ENCODE measurements at places on chromosomes 5 and 9.

- no peak for DNase-seq
Observed at GRCh38 chr5:80192507-80193241, 63.2 kb downstream of the SERINC5 start.

- no peak for DNase-seq
Observed at GRCh38 chr5:61999371-61999770, 306.6 kb upstream of the KIF2A start.

DNA sequence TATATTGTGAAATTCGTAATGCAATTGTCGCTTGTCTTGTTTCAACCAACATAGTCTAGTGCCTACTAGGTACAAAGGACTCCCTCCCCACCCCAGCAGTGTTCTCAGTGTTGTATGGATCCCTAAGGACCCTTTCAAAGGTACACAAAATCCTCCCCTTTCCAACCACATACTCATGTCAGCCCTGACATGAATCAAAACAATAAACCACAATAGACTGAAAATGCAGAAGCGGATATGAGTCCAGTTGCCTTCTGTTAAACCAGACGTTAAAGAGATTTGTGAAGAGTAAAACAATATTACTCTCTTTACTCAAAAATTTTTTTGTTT is 82.4 kb upstream of the IFNK start:
- no peak for DNase-seq

- DNase-seq = no peak
Observed at GRCh38 chr9:105676351-105676923, 14.2 kb downstream of the TAL2 start.

DNA sequence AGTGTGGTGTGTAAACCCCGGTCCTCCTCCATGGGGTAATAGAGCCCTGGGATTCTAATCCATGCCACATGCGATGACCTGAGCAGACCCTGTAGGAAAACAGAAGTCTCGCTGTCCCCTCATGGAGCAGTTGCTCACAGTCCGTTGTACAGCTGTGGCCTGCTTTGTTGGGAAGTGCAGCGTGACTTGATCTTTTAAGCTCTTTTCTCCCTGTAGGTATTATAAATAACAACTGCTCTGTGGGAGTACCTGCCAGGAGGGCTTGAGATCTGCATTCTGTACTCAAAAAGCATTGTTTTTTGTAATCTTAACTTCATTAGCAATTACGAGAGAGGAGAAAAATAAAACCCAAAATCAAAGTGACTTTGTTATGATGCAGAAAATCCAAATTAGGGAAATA is 17.3 kb downstream of the MEGF10 start:
- no peak for DNase-seq

DNA sequence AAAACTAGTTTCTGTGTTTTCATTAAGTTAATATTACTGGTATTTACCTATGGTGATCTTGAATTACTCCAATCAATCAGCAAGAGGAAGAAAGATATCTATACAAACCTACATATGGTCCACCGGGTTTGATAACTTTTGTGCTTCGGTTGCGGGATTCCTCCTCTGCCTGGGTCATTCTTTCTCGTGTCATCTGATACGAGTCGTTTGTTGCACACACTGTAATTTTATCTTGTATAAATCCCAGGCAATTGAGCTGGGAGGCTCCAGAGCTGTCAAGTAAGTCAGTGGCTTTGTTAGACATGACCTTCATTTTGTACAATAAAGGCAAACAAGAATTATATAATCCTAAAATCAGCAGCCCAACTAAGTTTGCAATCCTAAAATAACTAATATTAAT is 48.0 kb downstream of the ELL2 start:
- DNase-seq = no peak

GRCh38 chr9:121997791-121998190 is 95.3 kb downstream of the TTLL11 start:
- no peak for DNase-seq

DNA sequence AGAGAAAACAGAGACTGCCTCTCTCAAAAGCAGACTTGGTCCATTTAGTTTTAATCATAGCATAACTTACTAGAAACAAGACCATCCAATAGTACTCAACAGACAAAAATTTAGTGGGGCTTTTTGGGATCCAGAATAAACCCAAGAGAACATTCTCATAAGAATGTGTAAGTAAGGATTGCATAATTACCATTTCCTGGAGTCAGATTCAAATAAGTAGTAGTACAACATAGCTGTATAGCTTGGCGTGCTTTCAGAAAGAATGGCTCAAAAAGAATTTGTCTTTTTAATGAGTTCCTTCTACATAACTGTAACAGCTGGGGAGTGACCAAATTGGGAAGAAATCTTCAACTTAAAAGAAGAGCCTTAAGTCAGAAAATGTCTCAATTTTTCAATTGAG is 145.4 kb downstream of the DENND1A start:
- DNase-seq = no peak

DNA sequence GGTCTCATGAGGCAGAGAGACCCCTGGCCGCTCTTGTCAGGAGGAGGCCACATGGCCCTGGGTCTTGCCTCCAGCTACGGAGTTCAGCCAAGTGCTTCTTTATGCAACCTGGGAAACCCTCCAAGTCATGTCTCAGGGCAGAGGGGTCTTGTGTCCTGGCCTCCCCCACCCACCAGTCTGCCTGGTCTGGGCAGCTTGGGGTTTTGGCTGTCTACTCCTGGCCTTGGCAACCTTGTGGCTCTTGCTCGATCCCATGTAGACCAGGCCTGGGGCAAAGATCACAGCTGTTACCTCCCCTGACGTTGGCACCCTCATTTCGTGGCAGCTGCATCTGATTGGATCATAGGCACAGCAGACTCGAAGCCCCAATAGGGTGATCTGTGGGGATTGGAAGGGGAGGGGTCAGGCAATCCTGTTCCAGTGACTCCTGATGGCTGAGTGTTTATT is 28.4 kb downstream of the JADE2 start:
- no peak for DNase-seq

- DNase-seq = no peak
Observed at GRCh38 chr5:18968966-18969365, 1019.0 kb downstream of the CDH18 start.

DNA sequence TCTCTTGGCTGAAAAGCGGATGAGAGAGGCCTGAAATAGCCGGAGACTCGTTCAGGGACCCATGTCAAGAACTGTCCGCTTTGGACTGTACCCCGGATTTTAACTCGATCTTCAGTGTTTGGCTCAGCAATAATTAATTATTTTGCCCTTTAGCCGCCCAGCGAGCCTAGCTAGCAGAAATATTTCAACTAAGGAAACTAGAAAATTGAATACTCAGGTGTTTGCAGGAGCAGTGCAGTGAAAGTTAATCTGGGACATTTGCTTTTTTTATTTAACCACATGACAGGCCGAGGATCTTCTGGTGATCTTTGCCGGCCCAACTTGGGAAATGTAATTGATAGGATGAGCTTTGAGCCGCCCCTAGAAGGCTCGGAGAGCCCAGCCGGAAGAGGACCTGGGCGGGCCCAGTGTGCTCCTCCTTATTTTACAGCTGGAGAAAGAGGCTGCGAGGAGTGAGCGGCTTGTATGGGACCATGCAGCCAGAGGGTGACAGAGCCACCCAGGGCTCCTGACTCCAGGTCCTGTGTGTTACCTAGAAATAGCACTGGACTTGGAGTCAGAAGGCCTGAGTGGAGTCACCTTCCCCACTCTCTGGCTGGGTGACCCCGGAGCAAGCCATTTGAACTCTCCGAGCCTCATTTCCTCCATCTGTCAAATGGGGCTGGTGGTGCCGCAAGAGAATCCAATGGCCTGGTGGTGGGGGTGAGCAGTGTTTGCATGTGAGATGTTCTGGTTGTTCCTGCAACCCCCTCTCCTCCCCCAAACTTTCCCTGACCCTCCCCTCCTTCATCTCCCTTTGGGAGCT is 2.4 kb downstream of the PPARGC1B start:
- DNase-seq = no peak

GRCh38 chr5:1497795-1498622 is 25.8 kb downstream of the LPCAT1 start:
- DNase-seq = no peak

- no peak for DNase-seq
Observed at GRCh38 chr5:132748522-132749000, 1.3 kb downstream of the CCNI2 start.

GRCh38 chr9:104903609-104904008 is 24.3 kb downstream of the ABCA1 start:
- DNase-seq = no peak

DNA sequence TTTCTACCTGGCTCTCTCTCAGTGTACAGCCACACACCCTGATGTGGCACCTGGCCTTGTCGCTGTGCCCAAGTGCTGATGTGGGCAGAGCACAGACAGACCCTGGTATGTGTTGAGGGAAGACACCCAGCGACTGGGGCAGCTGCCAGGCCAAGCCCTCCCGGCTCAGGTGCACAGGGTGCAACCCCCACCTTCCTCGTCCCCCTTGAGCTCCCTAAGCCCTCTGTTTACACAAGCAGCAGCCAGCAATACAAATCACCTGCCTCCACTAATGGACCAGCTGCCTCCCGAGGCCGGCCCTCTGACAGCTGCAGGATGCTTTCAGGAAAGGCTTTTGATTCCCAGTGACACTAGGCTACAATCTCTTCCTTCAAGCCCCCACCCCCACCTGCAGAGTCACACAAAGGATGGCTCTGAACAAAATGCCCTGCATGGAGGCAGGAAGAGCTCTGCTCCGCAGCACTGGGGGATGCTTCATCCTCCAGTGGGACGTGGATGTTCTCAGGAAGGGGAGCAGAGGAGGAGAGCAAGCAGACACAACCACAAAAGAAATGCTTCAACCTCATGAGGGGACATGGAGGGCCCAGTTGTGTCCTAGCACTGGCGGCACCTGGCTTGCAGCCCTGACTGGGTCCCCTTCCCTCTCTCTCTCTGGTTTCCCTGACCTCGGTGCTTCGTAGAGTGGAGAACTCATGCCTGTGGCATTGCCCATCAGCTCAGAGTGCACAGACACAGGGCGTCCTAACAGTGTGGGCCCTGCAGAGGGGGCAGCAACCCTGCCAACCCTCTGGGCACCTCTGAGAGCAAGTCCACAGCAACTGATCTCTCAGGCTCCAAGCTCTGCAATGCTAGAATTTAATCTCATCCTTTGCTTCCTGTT is 140.8 kb downstream of the BARX1 start:
- DNase-seq = peak; percentile 93

DNA sequence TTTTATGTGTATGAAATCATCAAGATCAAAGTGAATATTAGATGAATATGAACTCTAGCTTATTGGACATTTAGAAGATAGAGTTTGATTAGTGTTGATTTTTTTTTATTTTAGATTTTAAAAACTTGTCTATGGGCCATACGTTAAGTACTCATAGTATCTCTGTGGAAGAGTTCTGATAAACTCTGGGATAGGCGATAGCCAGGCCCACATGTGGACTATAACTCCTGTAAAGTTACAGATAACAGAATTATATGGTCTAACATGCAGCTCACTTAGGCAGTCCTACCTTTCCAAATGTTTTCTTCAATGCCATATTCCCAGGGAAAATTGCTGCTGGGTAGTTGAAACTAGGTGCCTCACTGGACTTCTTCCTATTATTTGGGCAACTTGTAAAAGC is 10.4 kb downstream of the SLC31A1 start:
- no peak for DNase-seq

GRCh38 chr9:129697656-129698253 is 32.3 kb downstream of the PRRX2 start:
- no peak for DNase-seq

DNA sequence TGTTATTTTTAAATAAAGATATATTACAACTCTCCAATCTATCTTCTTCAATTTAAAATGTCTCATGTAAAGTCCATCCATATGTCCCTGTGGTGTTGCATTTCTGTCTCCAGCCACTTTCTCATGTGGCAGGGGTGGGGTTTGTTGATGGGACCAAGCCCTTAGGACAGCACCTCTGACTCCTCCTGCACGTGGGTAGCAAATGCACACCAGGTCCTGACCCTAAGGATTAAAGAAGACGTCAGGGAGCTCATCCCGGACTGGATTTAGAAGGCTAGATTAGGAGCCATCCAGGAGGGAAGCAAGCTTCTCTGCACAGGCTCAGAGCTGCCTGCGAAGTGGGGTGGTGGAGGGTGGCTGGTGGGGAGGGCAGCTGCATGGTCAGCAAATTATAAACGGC is 38.9 kb upstream of the FAM120AOS start:
- no peak for DNase-seq

DNA sequence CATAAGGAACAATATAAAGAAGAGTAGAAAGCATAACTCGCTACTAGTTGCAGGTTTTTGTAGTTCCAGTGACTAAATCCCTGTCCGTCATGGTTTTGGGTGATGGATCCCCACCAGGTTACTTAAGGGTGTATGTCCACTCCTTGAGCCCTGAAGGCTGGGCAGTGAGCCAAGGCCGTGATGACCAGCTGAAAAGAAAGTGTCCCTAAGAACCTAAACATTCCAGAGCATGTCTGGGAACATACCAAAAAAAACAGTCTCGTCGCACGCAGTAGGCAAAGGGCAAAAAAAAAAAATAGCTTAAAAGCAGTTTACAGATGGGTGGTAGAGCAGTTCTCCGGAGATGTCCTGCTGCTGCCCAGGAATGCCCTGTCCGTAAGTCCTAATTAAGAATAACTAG is 21.4 kb upstream of the SNAPC3 start:
- DNase-seq = no peak

GRCh38 chr5:37770786-37771185 is 69.1 kb downstream of the GDNF start:
- DNase-seq = no peak

DNA sequence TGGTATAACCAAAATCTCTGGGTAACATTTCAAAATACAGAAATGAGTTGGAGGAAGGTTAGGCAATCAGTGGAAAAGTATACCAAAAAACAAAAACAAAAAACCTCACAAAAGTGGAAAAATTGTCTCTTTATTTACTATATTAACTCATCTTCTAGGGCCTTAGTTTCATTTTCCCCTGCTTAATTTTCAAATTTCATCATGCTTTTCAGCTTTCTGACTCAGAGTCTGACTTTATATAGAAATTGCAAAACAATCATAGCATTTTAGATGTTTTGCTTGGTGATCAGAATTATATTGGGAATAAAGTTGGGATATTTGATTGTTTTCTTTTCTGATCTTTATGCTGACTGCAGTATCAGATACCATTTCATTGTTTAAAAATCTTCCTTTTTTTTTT is 257.0 kb upstream of the PRR16 start:
- no peak for DNase-seq

- DNase-seq = no peak
Observed at GRCh38 chr5:173233347-173234128, 1.5 kb downstream of the NKX2-5 start.

- no peak for DNase-seq
Observed at GRCh38 chr5:158414780-158415179, 555.8 kb upstream of the CLINT1 start.

DNA sequence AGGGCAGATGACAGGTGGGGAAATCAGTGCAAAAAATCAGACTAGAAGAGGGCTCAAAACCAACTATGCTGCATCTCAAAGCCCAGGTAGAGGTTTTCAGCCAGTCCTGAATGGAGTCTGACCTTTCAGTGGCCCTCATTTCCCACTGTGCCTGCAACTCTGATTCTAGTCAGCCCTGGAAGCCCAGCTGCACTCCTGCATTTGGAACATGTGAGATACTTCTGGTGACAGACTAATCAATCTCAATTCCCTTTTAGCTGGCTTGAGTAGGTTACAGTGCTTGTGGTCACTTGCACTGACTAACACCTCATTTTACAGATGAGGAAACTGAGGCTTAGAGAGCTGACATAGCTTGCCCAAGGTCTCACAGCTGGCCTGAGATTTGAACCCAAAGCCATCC is 7.9 kb upstream of the ACSL6 start:
- no peak for DNase-seq
